ENCODE measurements at places on chromosomes 3 and 15. TPM values are rescaled to one million over a fixed set of nuclear protein-coding genes. Genes with fewer than 3 reads are reported as not detected.
A peak's percentile ranks its signal among the peaks of the same experiment; 100 is the strongest.

Gene TMEM207
- not detected for total RNA-seq

Gene LNP1
- total RNA-seq, result 1.9 TPM

Gene TUSC7
- not detected for total RNA-seq

Gene ALPK3
- 0.54 TPM for total RNA-seq

Gene SLC12A1
- total RNA-seq, result not detected

Gene TGM5
- 0.45 TPM for total RNA-seq

Gene TJP1
- total RNA-seq, result 0.30 TPM

Gene IL12A
- total RNA-seq, result not detected

Gene PPIP5K1
- total RNA-seq, result 51.3 TPM

Gene CMTM8
- total RNA-seq, result 9.5 TPM

DNA sequence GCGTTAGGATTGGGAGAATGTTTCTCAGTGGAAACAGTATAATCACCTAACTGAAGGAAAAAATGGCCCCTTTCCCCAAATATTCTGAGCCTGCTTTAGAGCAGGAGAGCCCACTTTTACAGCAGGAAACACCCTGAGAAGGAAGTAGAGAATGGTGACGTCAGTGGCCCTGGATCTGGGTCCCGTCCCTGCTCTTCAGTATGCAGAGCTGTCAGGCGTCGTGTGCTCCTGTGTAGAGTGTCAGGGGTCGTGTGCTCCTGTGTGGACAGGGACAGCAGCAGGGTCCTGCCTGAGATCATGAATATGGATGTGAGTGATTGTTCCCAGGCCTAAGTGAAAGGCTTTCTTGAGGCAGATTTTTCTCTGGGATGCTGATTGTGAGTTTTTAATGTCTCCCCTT is 45.2 kb downstream of the CGNL1 start:
- no peak for DNase-seq

- DNase-seq, result no peak
These were observed 869 bp downstream of the PLA1A start for GRCh38 chr3:119598410-119599098.

GRCh38 chr3:39080026-39080425 is 27.4 kb downstream of the GORASP1 start:
- no peak for DNase-seq

GRCh38 chr3:112476346-112476745 is 22.9 kb downstream of the BTLA start:
- DNase-seq, result no peak

DNA sequence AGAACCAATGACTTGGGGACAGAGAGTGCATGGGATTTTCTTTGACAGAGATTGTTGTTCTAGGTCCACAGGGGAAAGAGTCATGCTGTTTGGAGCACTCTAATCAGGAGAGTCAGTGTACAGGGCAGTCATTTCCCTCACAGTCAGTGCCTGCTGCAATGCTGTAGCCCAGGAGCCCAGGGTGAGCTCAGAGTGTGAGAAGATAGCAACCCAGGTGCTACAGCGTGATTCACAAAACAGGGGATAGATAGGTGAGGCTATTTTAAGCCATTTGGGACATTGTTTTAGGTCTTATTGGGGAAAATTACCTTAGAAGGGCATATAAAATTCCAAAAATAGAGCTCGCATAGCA is 37.3 kb downstream of the LNP1 start:
- no peak for DNase-seq

DNA sequence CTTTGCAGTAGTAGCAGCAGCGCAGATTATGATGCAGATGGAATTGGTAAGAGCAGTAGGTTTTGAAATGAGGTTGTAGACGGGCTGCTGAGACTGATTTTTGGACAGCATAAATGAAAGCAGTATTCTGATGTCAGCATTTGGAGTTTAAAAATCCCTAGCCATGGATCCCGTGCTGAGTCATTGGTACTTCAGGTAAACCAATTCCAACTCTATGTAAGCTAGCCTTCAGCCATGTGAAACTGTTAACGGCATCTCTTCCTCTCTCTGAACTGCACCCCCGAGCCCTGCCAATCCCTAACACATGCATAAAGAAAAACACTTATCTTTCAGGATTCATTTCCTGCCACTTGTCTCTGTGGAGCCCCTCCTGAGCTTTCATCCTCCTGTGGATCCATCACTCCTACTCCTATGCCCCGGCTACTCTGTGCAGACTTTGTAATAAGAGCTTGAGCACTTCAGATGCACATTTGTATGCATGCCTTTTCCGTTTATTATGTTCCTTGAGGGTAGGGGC is 119.0 kb downstream of the AKAP13 start:
- DNase-seq, result no peak

- DNase-seq, result no peak
These were observed 20.9 kb upstream of the FSTL1 start for GRCh38 chr3:120471643-120472042.

- DNase-seq, result no peak
These were observed 20.6 kb downstream of the SMAD3 start for GRCh38 chr15:67085818-67086636.

DNA sequence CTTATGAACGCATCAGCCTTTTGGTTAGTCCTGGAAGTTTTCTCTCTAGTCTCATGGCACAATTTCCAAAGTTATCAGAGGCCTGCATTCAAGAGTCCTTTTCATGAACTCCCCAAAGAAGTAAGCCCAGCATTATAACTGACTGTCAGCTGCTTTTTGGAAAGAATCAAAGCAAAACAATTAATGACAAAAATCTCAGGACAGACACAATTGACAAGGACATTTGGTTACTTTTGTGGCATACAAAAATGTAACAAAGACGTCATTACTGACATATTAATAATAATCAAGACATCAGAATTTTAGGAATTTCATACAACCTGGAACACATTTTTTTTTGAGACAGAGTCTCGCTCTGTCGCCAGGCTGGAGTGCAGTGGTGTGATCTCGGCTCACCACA is 21.2 kb downstream of the KATNBL1 start:
- DNase-seq, result no peak

DNA sequence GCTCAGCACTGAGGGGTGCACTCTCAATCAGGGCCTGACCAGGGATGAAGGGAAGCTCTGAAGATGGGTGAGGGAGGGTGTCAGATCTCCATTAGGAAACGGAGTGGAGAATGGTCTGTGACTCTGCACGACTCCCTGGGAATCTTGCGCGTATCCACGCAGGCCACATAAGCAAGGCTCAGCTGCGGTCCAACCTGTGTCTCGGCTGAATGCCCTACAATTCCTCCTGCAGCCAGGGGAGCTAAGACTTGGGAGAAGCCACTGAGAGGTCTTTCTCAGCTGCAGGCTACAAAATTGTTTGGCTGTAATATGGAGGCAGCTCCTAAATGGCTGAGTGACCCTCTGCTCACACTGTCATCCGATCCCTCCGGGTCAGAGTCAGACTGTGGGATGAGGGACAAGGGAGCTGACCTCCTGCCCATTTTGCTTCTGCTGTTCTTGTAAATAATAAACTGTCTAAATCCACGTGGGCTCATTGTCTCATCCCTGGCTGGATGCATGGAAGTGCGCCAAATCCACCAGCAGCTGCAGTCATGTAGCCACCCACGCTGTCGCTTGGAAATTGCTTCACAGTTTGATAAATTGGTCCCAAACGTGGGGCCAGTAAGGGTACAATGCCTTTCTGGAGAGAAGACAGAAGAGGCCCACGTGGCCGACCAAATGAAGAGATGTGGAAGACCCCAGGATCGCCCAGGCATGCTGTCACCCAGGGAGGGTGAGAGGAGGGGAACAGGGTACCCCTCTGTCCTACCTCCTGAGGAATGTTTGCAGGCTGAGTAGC is 30.5 kb downstream of the ALS2CL start:
- DNase-seq, result no peak

- DNase-seq, result peak; percentile 23
These were observed 53.8 kb downstream of the CMTM6 start for GRCh38 chr3:32448686-32449474.

- no peak for DNase-seq
These were observed 37.9 kb downstream of the RPLP1 start for GRCh38 chr15:69490356-69491037.

GRCh38 chr15:29962407-29962806 is 120.3 kb upstream of the GOLGA8J start:
- no peak for DNase-seq

- DNase-seq, result no peak
These were observed 219.0 kb upstream of the CD96 start for GRCh38 chr3:111323019-111323418.

- DNase-seq, result no peak
These were observed 45.0 kb upstream of the BOC start for GRCh38 chr3:113166357-113166718.

DNA sequence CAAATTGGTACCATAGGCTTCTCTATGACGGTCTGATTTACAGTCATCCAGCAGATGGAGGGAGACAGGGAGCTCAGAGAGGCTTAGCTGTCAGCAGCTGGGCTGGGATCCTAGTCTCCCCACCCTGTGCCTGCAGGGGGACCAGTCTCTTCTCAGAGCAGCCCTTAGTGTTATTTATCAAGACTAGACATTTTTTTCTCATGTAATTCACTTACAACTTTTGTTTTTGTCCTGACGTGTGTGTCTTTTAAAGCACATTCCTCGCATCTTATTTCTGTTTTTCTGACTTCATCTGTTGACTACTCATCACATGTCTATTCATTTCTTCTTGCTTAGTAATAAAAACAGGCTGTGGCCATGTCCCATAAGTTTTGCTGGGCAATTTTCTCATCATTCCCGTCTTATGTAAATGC is 116.1 kb downstream of the KLF13 start:
- no peak for DNase-seq

GRCh38 chr3:60916546-60916945 is 334.7 kb downstream of the FHIT start:
- no peak for DNase-seq

DNA sequence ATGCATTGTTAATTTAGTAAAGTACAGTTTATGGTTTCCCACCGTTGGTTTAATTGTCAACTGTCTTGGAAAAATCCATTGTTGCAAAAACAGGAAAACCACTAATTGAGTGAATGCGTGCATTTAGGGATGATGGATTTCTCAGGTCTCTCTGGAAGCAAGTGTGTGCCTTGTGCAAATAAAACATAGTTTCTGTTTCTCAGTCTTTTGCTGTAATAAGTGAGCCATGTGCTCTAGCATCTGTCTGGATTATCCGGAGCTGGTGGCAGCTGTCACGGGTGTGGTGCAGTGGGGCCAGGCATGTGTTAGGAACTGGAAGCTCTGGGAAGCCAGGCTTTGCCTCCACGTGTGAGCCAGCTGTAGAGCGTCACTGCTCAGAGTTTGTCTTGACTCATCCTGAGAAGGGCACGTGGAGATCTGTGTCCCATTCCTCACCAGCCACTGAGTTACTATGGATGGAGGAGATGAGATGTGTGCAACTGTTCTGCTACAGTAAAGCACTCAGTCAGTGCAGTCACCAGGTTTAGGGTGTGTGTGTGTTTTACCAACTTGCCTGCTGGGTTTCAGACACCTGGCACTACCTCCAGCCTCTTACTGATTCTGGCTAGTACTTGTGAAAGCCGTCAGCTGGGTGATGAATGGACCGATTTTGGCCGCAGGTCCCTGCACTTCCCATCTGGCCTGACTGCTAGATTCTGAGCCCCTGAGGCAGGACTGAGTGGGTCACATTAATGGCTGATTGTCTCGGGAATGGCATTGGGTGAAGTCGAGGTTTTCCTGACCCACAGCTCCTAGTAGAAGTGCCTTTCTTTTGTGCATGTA is 7.2 kb downstream of the APBA2 start:
- no peak for DNase-seq

GRCh38 chr15:85480923-85481322 is 100.5 kb downstream of the AKAP13 start:
- DNase-seq, result no peak

DNA sequence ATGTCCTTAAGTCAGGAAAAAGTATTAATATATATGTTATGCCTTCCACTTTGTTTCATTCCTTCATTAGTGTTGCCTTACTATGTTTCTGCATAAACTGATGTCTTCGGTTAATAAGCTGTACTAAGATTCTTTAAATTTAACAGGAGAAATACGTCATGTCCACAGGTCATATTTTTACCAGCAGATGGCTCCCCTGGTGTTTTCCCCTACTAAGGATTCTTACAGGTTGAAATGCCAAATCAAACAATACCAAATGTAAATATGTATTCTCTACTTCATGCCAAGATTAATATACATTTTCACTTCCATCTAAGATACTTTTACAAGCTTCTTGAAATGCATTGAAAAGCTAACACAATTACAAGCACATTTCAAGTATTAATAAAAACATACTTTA is 1602.1 kb downstream of the SI start:
- no peak for DNase-seq

DNA sequence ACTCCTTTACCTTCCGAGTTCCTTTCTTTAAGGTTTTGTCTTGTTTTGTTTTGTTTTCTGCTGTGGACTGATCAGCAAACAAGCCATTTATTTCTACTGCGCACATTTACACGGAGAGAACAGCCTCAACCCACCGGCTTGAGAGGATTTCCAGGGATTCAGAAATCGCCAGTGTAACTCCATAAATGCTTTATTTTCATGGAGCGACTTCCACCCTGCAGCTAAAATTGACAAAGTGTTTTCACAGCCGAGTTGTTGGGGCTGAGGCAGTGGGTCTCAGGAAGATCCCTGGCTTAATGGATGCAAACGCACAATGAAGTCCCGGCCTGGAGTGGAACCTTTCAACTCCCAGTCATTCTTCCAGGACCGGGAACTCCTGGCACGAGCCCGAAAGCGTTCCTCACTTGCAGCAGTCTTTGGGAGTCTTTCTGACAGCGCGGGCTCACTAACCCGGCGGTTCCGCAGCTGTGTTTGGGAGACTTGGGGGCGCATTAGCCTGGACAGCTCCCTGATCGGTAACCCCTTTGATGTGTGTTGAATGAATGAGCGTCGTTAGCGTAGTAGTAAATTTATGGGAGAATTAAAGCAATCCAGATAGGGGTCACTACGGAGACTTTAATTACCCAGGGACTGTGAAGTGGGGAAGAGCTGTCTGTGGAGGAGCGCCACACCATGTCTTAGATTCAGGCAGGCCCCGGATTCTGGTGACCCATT is 785 bp upstream of the MYRIP start:
- no peak for DNase-seq

- no peak for DNase-seq
These were observed 868.8 kb downstream of the NTRK3 start for GRCh38 chr15:87387766-87388165.

DNA sequence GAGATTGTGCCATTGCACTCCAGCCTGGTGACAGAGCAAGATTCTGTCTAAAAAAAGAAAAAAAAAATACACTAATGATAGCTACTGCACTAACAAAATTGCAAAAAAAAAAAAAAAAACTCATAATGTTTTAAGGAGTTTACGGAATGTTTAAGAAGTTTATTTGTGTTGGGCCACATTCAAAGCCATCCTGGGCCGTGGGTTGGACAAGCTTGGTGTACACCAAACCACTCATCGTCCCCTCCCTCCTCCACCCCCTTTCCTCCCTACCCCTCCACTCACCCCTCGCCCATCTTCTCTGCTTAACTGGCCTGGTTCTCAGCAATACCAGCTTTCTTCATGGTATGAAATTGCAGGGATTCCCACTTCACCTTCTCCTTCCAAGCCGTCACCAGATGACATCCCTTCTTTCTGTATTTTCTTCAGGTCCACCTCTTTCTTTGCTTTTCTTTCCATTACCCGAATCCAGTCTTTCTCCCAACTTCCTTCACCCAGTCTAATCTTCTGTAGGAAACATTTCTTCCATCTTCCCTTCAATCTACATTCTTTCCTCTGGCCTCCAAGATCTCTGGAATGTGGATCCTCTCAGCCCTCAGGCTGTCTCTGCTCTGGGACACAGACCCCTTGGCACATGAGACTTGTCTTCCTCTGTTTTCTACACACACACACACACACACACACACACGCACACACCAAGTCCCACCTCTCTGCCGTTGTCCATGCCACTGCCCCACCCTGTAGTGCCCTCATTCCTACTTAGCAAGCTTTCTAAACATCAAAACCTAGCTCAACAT is 3.5 kb upstream of the MESP1 start:
- DNase-seq, result no peak
